AG09309 (cell line): ENCODE measurements at places on chromosomes 7 and 10.

DNA sequence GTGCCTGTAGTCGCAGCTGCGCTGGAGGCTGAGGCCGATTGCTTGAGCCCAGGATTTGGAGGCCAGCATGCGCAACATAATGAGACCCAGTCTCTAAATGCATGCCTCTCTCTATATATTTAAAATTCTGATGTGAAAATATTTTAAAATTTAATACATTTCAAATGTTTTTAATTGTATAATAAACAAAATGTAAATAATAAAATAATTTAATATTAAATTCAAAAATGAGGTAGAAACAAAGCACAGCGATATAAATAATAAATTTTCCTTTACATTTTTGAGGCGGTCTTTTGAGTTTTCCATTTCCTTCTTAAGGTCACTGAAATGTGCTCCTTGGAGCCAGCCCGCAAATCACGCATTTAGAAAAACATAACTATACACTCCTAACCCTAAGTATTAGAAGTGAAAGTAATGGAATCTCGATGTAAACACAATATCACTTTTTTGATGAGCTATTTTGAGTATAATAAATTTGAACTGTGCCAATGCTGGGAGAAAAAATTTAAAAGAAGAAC, 523 bp upstream of the CDK1 start:
- no peak for DNase-seq

DNA sequence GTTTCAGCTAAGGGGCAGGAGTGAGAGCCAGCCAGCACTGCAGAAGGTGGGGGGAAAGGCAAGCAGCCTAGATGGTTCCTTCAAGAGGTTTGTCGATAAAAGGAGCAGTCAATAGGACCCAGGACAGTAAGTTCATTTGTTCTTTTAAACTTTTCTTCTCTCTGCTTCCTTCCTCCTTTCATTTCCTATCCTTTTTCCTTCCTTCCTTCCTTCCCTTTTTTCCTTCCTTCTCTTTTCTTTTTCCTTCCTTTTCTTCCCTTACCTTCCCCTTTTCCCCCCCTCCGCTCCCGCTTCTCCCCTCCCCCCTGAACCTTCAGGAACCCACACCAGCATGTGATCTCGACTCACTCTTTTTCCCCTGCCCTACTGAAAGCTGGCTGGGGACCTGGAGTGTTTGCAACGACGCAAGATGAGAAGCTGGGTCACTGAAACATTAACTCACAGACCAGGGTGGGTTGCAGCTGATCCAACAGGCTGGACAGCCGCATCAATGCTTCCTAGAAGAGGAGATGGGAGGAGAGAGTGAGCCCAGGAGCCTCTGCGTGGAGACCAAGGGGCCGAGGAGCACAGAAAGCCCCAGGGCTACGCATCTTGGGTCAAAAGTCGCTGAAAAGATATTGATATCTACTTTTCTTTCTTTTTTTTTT, 103.4 kb upstream of the SDK1 start:
- no peak for DNase-seq

- no peak for DNase-seq
Observed at GRCh38 chr7:151212626-151213025, 2.3 kb upstream of the H2BK1 start.

GRCh38 chr7:87312215-87312865, 33.1 kb upstream of the CROT start:
- DNase-seq, result peak; percentile 28

DNA sequence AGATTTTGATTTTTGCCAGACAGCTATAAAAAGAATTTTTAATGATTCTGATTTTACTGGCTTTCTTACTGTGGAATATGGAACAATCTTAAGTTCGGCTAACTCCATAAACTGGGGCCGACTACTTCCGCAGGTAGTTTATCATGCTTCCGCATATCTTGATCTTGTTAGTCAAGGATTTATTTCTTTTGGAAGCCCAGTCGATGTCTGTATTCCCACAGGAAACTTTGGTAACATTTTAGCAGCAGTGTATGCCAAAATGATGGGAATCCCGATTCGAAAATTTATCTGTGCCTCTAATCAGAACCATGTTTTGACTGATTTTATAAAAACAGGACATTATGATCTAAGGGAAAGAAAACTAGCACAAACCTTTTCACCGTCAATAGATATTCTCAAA, 8.1 kb downstream of the THNSL1 start:
- peak; percentile 66 for DNase-seq

DNA sequence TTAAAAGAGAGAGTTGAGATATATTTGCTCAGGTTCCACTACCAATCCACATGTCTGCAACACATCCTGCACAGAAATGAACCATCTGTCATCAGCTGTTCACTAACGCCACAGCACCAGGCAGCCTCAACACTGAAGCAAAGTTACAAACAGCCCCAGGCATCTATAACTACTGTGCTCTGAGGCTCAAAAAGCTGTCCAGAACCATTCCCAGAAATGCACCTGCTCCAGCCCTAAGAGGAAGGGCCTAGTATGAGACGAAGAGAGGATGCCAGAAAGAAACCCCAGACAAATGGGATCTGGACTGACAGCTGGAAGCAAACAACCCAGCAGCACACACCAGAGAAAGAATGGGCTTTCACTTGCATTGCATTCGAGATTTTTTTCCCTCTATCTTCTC, 159.3 kb downstream of the ELMO1 start:
- DNase-seq, result no peak

GRCh38 chr7:148722340-148723165, 23.9 kb downstream of the CUL1 start:
- DNase-seq, result no peak

DNA sequence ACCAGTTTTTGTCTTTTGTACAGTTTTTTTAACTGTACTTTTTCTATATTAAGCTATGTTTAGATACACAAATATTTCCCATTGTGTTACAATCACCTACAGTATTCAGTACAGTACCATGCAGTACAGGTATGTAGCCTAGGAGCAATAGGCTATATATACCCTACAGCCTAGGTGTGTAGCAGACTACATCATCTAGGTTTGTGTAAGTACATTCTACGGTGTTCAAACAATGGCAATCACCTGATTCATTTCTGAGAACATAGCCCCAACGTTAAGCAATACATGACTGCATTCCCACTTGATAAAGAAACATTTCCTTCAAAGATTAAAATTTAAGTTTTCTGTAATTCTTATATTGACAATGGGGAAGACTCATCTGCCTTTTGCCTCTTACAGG, 89.4 kb downstream of the TRIL start:
- DNase-seq, result no peak

GRCh38 chr10:110498087-110498981, 627 bp downstream of the DUSP5 start:
- no peak for DNase-seq

GRCh38 chr10:132460691-132461090, 63.7 kb downstream of the PWWP2B start:
- DNase-seq, result no peak

GRCh38 chr10:119090968-119091367, 10.4 kb upstream of the EIF3A start:
- DNase-seq, result peak; percentile 65

GRCh38 chr7:96219378-96220130, 102.3 kb downstream of the SLC25A13 start:
- no peak for DNase-seq

DNA sequence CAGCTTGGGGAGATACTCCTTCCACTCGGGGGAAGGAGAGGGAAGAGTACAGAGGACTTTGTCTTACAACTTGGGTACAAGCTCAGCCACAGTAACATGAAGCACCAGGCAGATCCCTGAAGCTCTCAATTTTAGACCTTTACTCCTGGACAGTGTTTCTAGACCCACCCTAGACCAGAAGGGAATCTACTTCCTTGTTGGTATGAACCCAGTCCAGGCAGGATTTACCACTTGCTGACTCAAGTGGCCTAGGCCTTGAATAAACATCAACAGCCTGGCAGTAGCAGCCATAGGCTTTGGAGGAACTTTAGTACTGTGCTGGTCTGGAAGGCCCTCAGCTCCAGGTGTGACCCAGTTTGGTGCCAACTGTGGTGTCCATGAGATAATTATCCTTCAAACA, 173.1 kb downstream of the ADRA2A start:
- DNase-seq, result no peak

DNA sequence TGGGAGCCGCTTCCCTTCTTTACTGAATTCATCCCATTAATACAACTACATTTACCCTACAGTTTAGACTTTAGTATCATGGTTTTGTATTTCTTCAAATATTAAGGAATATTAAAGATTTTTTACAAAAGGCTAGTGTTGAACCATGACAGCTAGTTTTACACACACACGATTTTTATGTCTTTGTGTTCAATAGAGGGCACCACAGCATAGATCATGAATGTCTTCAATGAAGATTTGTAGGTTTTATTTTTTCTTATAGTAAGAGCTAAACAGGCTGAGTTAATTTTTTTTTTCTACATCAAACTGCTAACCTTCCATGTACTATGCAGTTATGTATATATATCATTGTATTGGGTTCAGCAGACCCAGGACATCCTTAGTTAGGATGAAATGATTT, 76.9 kb downstream of the SNX10 start:
- no peak for DNase-seq

DNA sequence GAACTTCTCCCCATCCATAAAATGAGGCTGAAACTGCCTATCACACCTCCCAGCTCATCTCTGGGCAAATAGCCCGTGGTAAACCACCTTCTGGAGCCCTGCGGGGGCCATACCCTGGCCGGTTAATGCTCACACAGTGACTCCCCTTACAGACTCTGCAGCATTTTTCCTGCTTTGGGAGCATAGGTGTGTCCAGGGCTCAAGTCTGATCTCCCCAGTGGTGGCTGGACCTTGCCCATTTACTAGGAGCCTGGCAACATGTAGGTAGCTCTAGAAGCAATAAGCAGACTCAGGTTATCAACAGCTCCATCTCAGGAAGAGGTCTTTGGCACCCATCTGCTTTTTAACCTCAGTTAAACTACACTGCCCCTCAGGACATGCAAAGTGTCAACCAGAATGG, 5.5 kb upstream of the CDHR1 start:
- no peak for DNase-seq

DNA sequence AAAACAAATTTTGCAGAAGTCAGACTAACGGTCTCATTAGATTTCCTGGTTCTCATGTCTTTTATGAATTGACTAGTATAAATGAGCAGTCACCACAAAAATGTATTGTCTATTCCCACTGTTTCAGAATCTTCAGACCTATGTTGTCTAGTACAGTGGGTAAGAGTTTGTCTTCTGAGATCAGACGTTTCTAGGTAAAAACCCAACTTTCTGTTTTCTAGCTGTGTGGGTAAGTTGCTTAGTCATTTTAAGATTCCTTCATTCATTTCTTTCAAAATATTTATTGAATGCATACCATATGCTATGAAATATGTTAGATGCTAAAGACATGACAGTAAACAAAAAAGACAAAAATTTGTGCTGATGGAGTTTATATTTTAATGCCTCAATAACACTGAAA, 156.3 kb downstream of the POLR1F start:
- DNase-seq, result no peak

- DNase-seq, result no peak
Observed at GRCh38 chr10:24944512-24945255, 7.7 kb downstream of the PRTFDC1 start.

DNA sequence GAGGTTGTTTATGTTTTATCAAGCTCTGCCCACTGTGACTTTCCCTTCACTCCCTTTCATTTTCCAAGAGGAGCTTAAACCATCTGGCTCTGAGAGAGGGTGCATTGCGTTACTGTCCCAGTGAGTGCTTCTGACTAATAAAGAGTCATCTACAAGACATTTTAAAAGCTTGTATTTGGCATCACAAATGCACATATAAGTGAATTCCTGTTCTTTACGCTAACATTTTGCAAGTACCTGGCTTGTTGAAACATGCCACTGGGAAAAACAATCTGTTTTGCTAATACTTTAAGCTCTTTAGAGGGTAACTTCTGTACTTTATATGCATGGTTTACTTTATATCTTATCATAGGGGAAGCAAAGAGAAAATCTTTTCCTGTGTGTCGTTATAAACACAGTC, 534.6 kb upstream of the POM121L12 start:
- DNase-seq, result no peak

GRCh38 chr10:61616611-61617010, 46.1 kb upstream of the CABCOCO1 start:
- DNase-seq, result no peak

GRCh38 chr10:123967626-123968243, 76.1 kb upstream of the CPXM2 start:
- no peak for DNase-seq

GRCh38 chr7:20298486-20298901, 32.2 kb upstream of the ITGB8 start:
- no peak for DNase-seq

GRCh38 chr7:37974711-37975110, 54.3 kb downstream of the EPDR1 start:
- DNase-seq, result no peak

DNA sequence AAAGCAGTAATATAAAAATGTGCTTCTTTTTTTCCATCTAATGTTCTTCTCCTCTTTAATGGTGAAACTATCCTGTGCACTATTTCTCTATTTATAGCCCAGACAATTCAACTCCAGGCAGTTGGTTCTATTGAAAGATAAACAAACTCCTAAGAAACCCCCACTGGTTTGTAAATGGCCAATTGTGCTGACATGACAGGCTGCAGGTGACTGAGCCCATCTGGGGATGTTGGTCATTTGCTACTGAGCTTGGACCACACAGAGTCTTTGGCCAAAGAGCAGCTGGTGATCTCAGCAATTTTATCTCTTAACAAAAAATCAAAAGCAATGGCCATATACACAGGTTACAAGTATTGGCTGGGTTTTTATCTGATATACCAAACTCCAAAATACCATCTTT, 631.8 kb upstream of the CELF2 start:
- DNase-seq, result no peak

DNA sequence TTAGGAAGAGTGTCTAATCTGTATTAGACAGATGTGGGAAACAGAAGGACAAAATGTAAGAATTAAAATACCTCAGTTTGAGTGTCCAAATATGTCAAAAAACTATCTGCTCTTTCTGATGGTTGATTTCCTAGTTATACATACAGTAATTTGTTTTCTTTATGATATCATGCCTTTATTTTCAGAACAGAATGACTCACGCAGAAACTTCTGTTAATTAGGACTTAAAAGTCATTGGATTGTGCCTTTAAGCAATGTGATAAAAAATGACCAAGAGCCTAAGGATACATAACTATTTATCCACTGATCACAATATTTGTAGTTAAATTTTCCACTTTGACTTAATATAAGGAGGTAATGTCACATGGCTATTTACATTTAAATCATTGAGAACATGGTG, 206.7 kb upstream of the PTPRZ1 start:
- no peak for DNase-seq

DNA sequence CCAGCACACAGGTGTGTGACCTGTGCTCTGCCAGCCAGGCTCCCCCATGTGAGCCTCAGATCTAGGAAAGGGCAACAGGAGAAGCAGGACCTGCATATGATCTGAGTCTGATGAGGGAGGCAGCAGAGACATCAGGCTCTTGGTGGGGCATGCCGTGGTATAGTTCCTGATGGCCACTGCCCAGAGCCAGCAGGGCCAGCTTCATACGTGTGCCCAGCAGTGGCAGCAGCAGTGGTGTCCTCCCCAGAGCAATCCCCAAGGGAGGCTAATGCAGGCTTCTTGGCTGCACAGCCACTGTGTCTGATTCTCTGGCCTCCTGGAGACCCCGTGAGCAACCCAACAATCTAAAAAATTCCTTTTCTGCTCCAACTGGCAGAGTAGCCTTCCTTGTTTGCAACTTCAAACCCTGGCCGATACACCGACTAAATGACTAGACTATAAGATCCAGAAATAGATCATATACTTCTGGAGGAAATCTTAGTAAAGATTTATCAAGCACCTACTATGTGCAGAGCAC, 230.6 kb upstream of the ZMIZ1 start:
- no peak for DNase-seq
